ENCODE measurements at places on chromosomes 6 and 20.

- DNase-seq, result no peak
Measured at GRCh38 chr20:24866742-24867141, 82.3 kb upstream of the CST7 start.

- no peak for DNase-seq
Measured at GRCh38 chr6:122028933-122029522, 370.4 kb upstream of the HSF2 start.

- no peak for DNase-seq
Measured at GRCh38 chr20:63829603-63829944, 1.5 kb downstream of the ZBTB46 start.

- DNase-seq, result no peak
Measured at GRCh38 chr20:49570828-49571552, 3.1 kb upstream of the PTGIS start.

DNA sequence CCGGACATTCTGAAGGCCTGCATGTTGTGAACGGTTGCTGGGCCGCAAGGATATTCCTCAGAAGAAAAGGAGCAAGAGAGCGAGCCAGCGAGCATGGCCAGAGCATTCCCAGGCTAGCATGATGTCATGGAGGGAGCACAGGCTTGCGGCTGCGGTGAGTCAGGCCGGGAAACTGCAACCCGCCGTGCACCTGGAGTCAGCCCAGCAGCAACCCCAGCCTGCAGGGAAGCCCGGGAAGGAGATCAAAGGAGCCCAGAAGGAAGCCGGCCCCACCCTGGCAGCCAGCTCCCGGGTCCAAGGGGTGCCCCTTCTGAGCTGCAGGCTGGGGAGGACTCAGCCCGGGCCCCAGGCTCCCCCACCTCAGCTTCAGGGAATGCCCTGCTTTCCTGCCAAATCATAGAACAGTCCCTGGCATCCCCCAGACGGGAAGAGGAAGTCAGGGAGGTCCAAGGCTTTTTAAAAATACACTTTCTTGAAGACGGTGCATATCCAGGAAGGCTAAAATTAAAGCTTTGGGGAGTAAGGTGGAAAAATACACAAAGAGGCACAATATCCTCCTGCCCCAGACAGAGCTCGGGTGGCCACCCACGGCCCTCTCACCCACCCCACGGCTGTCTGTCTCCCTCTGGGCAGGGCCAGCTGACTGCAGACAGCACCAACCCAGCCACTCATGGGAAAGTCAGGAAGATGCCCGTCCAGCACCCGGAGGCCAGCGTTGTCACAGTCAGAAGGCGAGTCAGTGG is 53.7 kb downstream of the BMP7 start:
- no peak for DNase-seq

GRCh38 chr6:33420491-33421343 is 852 bp downstream of the SYNGAP1 start:
- DNase-seq, result no peak

GRCh38 chr6:154962753-154963152 is 32.4 kb upstream of the TIAM2 start:
- no peak for DNase-seq

- DNase-seq, result no peak
Measured at GRCh38 chr6:151617539-151617938, 123.7 kb downstream of the CCDC170 start.

GRCh38 chr6:133376743-133377142 is 135.6 kb downstream of the EYA4 start:
- DNase-seq, result no peak

DNA sequence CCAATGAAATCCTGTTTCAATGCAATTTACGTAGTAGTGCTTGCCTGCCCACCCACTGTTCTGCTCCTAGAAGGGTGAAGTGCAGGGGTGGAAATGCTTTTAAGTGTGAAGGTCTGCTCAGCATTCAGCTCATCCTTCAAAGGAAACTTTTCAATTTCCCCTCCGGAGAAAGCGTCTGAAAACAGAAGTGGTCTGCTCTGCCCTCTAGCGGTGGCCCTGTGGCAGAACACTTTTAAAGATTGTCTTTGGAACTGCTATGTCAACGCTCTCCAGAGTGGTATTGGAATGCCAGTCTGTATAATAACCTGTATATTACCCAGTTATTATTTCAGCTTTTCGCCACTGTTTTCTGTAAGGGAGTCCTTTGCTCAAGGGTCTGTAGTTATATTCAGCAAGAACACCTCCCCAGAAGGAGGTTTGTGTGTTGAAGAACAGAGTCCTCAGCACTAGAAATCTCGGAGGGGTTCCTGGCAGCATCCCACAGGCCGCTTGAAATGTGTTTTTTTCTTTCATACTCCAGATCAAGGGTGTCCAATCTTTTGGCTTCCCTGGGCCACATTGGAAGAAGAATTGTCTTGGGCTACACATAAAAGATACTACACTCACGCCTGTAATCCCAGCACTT is 63.1 kb upstream of the KLHL31 start:
- DNase-seq, result no peak

DNA sequence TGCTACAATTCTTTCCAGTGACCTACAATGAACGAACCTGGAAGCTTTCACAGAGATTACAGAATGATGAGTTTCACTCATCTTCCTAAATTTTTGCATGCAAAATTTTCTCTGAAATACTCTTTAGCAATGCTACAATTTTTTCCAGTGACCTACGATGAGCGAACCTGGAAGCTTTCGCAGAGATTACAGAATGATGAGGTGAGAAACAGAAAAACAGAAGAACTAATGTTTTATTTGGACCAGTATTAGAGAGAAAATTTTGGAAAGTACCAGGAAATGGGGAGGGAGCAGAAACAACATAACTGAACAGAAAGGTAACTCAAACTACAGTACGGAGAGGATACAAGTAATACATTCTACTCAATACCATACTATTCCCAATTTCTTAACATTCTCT is 75.0 kb downstream of the IBTK start:
- no peak for DNase-seq

DNA sequence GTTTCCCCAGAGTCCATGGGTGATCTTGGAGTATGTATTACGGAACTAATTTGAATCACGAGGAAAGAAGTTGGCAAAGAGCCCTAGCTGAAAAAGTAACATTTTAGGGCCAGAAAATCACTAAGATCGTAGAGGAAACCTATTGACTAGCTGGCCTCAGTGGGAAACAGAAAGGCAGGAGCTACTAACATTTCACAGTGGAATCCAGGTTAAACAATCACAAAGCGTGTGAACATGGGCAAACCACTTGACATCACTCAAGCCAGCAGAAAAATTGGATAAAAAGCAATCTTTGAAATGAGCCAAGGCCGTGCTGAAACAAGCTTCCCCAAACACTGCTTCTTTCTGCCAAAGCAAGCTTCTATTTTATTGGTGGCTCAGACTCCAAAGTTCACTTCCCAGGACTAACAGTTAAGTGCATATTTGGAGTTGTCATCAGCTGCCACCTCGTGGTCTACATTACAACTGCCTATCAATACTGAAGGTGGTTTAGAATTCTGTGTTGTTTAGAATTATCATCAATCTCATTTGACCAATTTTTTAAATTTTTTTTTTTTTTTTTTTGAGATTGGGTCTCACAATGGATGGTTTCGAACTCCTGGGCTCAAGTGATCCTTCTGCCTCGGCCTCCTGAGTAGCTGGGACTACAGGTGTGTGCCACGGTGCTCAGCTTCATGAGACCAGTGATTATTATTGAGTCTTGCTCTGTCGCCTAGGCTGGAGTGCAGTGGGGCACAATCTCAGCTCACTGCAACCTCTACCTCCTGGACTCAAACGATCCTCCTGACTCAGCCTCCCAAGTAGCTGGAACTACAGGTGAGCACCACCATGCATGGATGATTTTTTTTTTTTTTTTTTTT is 10.6 kb downstream of the RPS10 start:
- DNase-seq, result peak; percentile 39

DNA sequence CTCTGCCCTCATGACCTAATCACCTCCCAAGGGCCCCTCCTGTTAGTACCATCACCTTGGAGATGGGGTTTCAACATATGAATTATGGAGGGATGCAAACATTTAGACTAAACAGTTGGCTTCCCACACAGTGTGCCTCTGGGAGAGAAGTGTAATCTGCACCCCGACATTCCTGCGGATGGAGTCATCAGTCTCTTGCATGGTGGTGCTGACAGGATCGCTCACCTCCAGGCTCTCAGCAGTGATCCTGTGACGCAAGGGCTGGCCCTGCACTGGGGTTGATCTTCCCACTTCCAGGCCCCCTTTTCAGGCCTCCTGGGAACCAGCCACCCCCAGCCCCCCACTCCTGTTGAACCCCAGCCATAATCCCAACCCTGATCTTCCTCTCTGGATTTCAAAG is 16.0 kb upstream of the PI16 start:
- no peak for DNase-seq

GRCh38 chr20:62518911-62519310 is 43.1 kb upstream of the GATA5 start:
- DNase-seq, result no peak

DNA sequence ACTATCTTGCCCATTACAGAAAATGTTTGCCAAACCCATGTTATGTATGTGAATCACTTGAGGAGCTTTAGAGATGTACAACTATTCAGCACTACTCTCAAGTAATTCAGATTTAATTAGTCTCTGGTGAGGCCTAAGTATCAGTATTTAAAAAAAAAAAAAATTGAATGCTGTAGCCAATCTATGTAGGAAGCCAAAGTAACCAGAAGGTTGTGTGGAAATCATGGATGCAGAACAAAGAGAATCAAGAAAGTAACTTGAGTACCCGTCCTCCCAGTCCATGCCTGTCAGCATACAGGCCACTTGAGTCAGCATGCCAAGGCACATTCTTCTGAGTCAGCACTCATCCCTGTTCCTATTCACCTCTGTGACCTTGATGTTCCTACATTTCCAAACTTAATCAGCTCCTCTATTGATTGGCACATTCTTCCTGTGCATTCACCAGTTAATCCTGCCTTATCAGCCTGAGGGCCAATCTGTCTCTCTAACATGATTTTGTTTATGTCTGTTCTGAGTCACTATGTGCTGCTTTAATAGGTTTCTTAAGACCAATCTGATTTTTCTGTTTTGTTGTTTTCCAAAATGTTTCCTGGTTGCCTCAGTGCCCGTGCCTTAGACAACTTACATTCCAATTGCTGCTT is 165.6 kb downstream of the KCNQ5 start:
- DNase-seq, result no peak

- no peak for DNase-seq
Measured at GRCh38 chr6:43705996-43706395, 18.4 kb upstream of the MRPS18A start.

GRCh38 chr6:89269252-89269651 is 45.8 kb downstream of the GABRR2 start:
- DNase-seq, result no peak

DNA sequence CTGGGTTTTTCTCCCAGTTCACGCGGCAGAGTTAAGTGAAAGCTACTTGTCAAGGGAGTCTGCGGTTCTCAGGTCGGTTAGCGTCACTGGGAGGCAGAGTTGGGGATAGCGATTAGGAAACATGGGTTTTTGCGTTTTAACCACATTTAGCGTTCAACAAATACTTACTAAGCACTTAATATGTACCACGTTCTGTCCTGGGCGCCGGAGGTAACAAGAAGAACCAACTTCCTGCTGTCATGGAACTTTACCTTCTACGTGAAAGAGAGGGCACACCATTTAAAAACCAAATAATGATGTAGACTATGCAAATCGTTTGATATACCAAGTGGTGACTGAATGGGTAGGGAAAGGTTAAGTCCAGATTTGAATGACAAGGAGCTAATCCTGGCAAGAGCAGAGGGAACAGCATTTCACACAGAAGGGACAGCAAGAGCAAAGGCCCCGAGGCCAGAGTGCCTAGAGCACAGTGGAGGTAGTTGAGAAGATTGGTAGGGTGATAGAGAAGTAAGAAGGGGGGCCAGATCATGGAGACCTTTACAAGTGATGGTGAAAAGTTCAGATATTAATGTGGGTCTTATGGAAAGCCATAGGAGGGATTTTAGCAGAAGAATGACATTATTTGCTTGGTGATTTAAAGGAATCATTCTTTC is 744 bp downstream of the RIOK1 start:
- peak; percentile 15 for DNase-seq

DNA sequence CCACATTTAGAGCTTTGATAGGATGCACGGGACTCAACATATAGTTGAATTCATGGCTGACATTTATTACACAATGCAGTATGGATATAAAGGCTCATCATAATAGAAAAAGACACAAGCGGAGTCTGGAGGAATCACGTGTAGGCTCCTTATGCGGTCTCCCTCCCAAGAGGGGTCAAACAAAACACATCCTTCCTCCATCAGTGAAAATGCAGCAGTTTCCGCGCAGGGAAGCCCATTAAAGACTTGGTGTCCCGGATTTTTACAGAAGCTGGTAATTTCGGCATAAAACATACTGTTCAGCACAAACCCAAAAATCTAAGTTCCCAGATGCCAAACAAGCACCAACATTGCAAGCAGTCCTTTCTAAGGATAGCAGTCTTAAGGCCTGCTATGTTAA is 1.1 kb downstream of the USP45 start:
- no peak for DNase-seq

GRCh38 chr20:40718982-40719729 is 30.1 kb upstream of the MAFB start:
- DNase-seq, result no peak

GRCh38 chr6:19795211-19795610 is 42.0 kb upstream of the ID4 start:
- no peak for DNase-seq

- DNase-seq, result no peak
Measured at GRCh38 chr6:47034926-47035325, 7.2 kb downstream of the ADGRF1 start.

DNA sequence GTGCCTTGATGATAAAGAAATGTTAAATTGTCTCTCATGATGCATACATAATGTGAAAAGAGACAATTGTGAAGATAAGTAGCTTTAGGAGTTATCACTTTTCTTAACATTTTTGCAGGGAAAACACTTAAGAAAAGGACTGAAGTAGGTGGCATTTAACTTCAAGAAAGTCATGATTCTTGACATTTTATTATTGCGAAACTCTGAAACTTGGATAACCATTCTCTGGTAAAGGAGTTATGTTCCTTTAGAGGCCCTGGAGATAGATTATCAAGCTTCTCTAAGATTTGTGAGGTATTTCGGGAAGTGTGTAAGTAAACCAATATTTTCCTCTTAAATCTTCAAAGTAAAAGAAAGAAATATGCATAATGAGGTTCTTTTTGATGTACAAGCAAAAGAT is 38.5 kb downstream of the HTR1B start:
- DNase-seq, result no peak

DNA sequence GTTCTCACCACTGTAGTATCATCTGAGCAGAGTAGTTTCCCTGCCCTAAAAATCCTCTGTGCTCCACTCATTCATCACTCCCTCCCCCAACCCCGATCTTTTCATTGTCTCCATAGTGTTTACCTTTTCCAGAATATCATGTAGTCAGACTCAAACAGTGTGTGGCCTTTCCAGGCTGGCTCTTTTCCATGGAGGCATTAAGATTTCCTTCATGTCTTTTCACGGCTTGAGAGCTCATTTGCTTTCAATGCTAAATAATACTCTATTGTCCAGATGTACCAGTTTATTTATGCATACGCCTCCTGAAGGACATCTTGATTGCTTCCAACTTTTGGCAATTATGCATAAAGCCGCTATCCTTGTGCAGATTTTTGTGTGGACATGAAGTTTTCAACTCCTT is 235.8 kb downstream of the PHACTR1 start:
- no peak for DNase-seq

- no peak for DNase-seq
Measured at GRCh38 chr6:72080260-72080941, 194.1 kb downstream of the RIMS1 start.

All from GM12864 (cell line).